ENCODE measurements at places on chromosomes 12 and 14.

DNA sequence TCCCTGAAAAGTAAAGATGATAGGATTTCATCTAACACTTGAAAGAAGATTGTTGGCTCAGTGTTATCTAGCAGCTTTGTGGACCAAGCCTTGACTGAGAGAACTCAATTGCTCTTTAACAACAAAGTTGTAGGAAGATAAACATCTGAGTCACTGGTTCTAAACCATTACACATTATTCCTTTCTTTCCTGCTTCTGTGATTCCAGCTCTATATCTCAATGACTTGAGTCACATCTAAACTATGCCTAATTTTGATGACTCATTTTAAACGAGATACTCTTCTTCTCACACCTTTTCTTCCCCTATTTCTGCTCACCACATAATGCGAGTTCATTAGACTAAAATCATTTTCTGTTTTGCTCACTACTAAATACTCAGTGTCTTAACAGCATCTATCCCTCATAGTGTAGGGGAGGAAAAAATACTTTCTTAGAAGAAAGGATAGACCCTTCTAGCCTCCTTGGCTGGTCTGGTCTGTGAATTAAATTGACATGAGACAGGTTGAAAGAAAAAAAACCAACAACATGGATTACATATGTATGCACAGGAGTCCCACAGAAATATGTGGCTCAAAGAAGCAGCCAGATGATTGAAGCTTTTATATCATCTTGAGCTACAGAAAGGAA lies 201.4 kb downstream of the C12orf50 start:
- no peak for DNase-seq

GRCh38 chr12:67790660-67791059 lies 142.1 kb downstream of the DYRK2 start:
- no peak for DNase-seq

- no peak for DNase-seq
Measured at GRCh38 chr14:93029417-93029816, 86.3 kb downstream of the ITPK1 start.

DNA sequence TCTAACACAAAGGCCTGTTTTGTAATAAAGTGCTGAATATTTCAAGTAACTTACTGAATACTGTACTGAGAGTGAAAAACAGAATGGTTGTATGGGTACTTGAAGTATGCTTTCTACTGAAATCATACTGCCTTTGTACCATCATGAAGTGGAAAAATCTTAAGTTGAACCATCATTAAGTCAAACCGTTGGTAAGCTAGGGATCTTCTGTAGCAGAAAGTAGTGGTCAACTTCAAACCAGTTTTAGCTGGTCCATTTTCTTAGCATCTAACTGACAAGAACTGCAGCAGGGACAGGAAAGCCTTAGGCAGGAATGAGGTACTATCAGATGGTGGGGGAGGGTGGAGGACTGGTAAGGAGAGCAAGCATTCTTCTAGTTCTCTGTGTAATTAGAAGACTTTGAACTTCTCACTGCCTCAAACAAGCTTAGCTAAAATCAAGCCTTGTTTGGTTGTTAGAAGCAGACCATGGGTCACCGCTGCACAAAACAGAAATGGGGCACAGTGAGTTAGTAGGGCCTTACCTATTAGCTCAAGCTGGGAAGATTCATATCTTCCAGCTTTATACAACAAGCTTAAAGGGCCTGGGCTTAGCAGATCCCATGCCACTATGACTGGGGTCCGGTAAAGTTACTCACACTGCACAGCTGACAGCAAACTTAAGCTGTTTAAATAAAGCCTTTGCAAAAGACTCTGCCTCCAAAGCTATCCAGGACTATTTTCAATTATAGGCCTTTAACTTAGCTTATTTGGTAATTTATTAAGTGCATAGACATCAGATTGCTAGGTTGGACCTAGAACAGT lies 73.8 kb downstream of the ACADS start:
- DNase-seq: no peak

DNA sequence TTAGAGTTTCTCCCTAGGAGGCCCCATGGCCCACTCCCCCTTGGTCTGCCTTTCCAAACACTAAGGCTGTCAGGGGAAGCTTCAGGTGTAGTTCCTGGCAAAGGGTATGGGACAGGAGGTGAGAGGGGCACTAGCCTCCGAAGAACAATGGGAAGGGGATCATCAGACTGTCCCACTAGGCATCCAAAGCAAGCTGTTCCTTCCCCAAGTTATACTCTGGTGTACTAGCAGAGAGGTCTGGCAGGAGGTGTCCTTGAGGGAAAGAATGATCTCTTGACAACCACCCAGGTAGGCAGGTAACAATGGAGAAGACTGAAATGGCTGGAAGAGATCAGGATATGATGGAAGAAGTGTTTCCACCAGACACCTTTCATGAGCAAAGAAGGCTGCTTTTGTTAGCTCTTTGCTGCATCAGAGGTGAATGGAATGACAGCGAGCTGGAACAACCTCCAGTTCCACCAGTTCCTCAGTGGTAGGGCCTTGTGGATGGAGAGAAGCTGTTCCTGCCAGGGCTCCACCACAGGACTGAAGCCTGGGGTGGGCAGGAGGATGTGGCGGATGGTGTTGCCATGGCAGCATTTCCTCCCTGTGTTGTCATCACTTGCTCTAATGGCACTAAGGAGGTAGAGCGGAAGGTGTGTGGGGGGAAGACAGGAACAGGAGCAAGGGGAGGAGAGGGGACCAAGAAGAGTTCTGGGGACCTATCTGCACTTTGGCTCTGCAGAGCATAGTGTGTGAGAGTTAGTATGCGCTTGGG lies 2.3 kb upstream of the AGAP2 start:
- DNase-seq: peak; percentile 89

DNA sequence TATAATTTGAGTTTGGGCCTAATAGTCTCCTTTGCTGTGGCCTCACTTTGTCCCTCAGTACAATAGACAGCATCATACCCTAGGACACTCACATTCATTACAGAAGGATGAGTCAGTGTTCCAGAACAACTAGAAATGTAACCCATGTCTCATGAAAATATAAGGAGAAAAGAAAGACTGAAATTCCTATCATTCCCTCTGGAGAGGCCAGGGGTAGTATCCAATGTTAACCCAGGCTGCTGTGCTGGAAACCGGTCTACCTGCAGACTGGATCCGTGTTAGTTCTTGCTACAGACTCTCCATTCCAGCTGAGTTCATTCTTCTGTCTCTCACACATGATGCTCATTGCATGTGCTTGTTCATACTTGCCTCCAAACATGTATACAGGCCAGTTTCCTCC lies 75.8 kb upstream of the HOXC13 start:
- DNase-seq: no peak

GRCh38 chr12:131589966-131590365 lies 120.9 kb upstream of the SFSWAP start:
- no peak for DNase-seq

DNA sequence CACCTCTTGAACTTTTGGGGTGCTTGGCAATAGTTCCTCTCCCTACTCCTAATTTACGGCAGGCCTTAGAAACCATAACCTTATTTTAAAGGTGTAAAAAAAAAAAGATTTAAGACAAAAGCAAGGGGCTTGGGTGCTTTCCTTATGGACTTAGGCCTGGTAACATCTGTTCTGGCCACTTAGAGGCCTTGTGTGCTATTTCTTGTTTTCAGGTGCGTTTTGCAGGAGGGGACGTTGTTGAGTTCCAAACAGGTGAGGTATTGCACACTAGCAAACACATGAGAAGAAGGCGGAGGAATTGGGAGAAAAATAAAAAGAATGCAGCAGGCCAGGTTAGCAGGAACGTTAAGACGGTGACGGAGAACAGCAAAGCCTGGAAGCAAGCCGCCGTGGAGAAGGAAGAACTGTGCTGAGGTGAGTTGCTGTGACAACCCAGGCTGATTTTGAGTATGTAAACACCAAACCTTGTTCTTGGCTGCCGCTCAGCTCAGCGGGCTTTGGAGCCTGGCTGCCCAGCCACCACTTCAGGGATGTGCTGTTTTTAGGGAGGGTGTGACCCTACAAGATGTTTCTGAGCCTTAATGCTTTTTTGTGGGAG lies 17.3 kb downstream of the EMG1 start:
- DNase-seq: no peak

GRCh38 chr12:120169946-120170345 lies 24.6 kb downstream of the GCN1 start:
- no peak for DNase-seq

Measured in CD4-positive, alpha-beta T cell treated with Interleukin-6 for 4 hours (primary cell).